DMS79 treated with DMSO at 0.1 percent for 48 hours (cell line): ENCODE measurements at places on chromosomes 2 and 18.
A peak's percentile ranks its signal among the peaks of the same experiment; 100 is the strongest.

DNA sequence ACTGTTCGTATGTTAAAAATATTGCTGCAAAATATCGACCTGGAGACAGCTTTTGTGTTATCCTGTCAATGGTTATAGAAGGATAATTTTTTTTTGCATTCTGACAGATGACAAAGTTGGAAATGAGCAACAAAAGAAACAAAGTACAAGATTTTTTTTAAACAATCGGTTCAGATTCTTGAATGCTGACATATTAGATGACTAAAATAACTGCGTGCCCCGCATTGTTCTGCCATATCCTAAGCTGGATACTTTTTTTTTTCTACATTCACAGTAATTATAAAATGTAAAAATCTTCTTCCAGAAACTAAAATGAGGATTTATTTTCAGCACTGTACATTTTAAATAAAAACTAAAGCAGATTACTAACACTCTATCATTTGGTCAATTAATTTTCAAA is 67.1 kb downstream of the ABCG8 start:
- no peak for DNase-seq

- no peak for DNase-seq
These were observed 137.5 kb downstream of the CTIF start for GRCh38 chr18:48676346-48676745.

- DNase-seq, result peak; percentile 42
These were observed 476.0 kb downstream of the EIPR1 start for GRCh38 chr2:2901384-2902345.

GRCh38 chr18:26763446-26764110 is 101.9 kb downstream of the AQP4 start:
- DNase-seq, result no peak

DNA sequence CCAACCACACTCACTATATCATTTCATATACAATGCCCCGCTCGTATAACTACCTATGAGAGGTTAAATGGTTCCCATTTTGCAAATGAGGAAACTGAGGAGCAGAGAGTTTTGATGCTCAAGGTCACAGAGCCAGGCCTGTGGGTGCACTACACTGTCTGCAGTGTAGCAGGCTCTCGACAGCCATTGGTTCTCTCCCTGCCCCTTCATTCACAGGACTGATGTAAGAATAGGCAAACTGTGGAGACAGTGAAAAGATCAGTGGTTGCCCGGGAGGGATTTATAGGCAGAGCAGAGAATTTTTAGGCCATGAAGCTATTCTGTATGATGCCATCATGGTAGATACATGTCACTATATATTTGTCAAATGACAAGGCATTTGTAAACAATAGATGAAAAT is 39.0 kb upstream of the LBH start:
- no peak for DNase-seq

DNA sequence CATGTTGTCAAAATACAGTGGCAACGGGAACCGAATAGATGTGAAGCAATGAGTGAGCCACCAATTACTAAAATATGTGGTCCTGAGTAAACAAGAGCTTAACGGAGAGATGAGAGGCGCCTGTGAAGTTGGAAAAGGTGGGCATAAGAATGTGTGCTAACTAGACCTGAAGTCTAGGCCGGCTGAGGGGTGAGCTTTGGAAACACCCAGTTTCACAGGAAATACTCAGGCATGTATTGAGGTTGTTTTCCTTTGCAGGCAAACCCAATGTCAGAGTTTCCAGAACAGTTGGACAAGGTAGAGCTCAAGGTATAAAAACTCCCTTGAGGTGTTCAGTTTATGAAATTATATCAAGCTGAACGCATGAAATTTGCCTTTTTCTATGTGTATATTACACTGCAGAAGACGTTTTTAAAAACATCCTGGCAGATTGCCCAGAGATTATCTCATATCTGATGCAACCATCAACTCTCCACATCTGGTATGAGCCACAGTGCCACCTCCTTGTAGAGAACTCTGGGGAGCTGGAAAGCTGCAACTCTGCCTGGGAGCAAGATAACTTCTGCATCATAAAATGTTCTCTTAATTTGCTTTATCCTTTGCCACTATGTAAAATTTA is 3.9 kb upstream of the WDSUB1 start:
- peak; percentile 75 for DNase-seq

GRCh38 chr2:26615336-26615859 is 25.8 kb downstream of the CIB4 start:
- DNase-seq, result no peak

DNA sequence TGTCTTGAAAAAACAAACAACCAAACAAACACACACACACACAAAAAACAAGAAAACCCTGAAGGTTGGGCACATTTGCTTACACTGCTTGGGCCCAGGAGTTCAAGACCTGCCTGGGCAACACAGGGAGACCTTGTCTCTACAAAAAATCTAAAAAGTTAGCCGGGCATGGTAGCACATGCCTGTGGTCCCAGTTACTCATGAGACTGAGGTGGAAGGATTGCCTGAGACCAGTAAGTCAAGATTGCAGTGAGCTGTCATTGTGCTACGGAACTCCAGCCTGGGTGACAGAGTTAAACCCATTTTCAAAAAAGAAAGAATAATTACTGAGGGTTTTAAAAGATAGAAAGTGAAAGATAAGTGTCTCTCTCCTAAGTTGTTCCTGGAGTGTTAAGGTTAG is 103.4 kb downstream of the MBD5 start:
- DNase-seq, result no peak

- DNase-seq, result no peak
These were observed 749.5 kb upstream of the RAB6C start for GRCh38 chr2:129229830-129230441.

DNA sequence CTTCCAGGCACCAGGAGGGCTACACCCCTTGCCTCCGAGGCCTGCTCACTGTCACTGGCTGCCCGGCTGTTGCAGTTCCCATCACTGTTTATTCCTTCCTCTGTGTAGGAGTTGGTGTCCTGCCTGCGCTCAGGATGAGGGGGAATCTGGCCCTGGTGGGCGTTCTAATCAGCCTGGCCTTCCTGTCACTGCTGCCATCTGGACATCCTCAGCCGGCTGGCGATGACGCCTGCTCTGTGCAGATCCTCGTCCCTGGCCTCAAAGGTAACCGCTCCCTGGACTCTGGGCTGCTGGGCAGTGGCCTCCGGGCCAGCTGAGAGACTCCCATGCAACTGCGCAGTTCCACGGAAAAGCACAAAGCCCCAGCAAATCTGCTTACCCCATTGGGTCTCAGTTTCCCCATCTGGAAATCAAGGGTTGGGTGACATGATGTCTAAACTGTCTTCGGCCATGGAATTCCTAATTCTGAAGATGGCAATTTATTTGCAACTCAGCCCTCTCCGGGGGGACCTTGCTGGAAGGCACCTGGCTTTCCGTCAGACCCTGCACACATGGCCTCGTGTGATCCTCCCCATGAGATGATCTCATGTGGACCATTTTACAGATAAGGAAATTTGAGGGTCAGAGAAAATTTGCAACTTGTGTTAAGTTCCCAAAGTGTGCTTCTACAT is 9.4 kb downstream of the COLEC11 start:
- no peak for DNase-seq

DNA sequence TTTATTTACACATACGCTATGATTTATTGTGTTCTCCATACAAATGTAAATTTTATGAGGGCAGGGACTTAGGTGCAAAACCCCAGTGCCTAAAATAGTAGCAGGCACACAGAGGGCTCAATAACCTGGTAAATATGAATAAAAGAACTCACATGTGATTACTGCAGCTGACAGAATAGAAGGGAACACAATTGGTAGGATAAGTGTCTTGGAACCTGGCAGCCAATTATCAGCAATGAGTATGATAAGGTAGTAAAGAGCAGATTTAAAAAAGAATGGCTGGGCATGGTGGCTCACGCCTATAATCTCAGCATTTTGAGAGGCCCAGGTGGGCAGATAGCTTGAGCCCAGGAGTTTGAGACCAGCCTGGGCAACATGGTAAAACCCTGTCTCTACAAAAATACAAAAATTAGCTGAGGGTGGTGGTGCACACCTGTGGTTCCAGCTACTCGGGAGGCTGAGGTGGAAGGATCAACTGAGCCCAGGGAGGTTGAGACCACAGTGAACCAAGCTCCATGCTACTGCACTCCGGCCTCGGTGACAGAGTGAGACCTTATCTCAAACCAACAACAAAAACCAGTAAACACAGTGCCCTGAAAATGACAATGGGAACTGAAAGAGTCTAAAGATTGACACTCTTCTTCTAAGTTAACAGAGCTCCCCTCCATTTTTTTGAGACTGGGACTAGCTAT is 9.9 kb downstream of the SNRPG start:
- no peak for DNase-seq

- no peak for DNase-seq
These were observed 218.1 kb downstream of the HNMT start for GRCh38 chr2:138182250-138182936.

DNA sequence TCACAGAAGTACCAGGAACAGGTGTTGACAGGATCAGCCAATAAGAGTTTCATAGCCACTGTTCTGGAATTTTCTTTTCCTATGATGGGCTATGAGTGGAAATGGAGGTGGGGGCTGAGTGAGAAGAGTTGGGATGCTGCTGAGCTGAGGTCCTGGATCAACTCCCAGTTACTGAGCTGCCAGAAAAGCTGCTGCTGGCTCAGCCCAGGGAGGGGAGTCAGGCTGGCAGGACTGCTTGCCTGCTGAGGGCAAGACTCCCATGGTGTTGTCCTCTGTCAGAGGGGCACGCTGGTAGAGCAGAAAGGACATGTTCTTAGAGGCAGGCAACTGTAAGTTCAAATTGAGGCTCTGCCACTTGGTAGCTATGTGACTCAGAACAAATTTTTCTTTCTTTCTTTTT is 11.8 kb downstream of the TPGS2 start:
- DNase-seq, result no peak

GRCh38 chr2:101082998-101083397 is 68.2 kb downstream of the TBC1D8 start:
- no peak for DNase-seq

DNA sequence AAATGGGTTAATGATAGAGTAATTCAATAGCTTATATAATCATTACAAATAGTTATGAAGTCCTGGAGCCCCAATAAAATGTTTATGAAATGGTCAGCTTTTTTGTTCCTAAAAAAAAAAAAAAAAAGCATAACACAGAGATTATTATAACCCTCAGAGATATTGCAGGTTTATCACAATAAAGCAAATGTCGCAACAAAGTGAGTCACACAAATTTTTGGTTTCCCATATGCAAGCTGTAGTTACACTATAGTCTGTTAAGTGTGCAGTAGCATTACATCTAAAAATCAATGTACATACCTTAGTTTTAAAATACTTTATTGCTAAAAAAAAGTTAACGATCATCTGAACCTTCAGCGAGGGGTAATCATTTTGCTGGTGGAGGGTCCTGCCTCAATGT is 20.0 kb downstream of the WDFY1 start:
- no peak for DNase-seq

DNA sequence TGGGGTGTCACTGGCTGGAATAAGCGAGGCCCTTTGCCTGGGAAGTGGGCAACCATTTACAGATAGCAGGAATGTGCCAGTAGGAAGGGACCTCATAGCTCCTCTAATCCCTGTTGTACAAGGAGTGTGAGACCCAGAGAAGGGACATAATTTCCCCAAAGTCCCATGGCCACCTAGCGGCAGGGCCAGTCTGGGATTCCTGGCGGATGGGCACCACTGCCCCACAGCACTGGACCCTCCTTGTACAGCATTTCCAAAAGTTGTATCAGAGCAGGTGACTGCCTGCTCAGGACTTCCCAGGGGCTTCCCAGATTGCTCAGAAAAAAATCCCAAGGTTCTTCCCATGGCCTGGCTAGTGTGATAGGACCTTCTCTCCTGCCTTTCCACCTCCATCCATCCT is 185.8 kb downstream of the GLI2 start:
- DNase-seq, result no peak

DNA sequence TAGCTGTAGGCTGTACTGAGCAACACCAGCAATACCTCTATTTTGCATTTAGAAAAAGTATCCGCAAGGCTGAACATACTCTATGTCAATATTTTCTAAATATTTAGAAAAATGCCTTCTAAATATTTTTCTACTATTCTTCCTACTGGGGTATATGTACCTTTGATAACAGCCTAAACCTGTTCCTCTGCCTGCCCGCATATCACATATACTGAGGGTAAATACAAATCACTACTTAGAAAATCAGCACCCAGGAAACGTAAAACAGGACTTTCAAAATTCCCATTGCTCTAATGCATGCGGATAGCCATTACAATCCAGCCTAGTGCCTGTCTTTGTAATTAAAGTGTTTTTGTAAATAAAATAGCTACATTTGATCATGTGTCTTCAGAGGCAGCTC is 56.1 kb downstream of the NCKAP5 start:
- DNase-seq, result no peak

DNA sequence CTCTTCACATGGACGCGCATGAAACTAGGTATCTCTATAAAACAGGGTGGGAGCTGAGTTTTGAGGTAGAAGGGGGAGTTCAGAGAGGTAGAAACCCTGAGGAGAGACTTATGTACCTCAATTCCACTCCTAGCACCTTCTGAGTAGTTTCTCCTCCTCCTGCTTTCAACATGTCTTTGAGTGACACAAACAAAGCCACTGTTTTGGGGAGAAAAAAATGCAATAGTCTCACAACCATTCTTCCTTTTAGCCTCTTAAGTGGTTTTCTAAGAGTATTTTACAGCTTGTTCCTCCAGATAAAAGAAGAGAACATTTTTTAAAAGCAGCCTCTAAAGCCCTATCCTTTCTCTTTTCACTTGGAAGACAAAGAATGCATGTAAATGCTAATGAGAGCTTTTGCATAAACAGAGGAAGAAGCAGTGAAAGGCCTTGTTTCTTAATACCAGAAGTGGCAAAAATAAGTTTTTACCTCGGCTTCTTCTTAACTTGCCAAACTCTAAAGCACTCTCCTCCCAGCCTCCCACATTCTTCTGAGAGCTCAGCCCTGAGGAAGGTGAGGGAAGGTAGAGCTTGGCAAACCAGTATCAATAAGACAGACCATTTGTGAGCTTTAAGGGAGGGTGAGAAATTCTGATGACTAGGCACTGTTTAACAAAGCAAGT is 1304.4 kb upstream of the ACVR2A start:
- no peak for DNase-seq

DNA sequence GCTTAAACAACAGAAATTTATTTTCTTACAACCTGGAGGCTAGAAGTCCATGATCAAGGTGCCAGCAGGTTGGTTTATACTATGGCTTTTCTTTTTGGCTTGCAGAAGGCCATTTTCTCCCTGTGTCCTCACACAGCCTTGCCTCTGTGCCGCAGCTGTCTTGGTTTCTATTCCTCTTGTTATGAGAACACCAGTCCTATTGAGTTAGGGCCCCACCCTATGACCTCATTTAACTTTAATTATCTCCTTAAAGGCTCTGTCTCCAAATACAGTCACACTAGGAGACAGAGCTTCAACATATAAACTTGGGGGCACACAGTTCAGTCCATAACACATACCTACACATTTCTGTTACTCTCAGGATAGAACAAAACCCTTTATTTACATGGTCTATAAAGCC is 17.3 kb upstream of the RHOB start:
- DNase-seq, result no peak

- DNase-seq, result no peak
These were observed 5.5 kb downstream of the CCDC102B start for GRCh38 chr18:68803356-68803755.

- no peak for DNase-seq
These were observed 50.7 kb upstream of the HNRNPA3 start for GRCh38 chr2:177161741-177162460.
